ENCODE measurements at places on chromosomes 2 and 18.

- peak; percentile 55 for DNase-seq
Measured at GRCh38 chr2:136093583-136093982, 24.4 kb downstream of the CXCR4 start.

DNA sequence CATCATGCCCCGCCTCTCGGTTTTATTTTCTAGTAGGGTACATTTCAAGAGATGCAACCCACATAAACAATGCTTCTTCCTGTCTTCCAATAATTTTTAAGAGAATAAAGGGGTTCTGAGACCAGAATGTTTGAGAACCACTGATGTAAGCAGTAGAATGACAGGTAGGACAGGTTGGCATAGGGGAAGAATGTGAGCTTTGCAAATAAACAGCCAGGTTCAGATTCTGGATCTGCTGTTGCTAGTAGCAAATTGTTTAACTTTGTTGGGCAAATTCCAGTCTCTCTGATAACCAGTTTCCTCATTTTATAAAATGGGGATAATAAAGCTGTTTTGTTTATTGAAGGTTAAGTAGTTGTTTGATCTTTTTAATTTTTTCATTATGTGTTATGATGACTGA is 32.8 kb downstream of the SOCS6 start:
- DNase-seq: no peak

GRCh38 chr2:105294046-105294445 is 35.5 kb downstream of the TGFBRAP1 start:
- no peak for DNase-seq

DNA sequence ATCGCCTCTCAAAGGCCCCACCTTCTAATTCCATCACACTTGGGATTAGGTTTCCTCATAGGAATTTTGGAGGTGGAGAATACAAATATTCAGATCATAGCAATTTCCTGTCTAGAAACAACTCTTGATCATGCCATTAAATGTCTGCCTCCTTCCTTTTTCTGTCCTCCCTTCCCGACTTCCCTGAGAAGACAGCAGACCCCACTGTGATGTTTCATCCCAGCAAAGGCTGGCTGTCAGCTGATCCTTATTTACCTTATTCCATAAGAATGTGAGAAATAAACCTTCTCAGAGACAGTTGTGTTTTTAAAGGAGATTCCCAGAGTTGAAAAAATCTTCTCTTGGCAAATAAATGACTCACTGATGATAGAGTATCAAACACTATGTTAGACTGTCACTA is 133.9 kb downstream of the TDRD15 start:
- no peak for DNase-seq

DNA sequence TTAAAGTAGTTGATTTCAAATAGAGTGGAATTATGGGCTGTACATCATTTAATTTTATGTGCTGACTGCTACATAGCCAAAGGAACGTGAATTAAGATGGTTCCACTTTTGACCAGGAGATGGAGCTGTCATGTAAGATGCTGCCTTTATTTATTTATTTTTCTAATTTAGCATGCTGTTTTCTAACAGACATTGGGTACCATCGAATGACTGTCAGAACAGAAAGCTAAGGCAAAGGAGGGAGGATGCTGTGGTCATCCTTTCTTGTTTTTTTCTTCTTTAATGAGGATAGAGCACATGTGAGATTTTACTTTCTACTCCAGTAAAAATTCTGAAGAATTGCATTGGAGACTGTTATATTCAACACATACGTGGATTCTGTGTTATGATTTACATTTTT is at the start of gene SCN2A:
TSS of gene SCN2A (plus strand) at position 185 of the 400 bp plus-strand sequence. CDS start 56,410 bp downstream, outside the sequence.
- peak; percentile 48 for DNase-seq

DNA sequence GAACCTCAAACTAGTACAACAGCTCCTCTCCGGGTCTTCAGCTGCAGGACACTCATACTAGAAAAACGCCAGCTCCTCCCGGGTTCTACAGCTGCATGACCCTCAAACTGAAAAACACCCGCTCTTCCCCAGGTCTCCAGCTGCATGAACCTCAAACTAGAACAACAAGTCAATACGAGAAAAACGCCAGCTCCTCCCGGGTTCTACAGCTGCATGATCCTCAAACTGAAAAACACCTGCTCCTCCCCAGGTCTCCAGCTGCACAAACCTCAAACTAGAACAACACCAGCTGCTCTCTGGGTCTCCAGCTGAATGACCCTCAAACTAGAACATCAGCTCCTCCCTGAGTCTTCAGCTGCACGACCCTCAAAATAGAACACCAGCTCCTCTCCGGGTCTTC is 315.0 kb upstream of the TFPI start:
- DNase-seq: no peak

DNA sequence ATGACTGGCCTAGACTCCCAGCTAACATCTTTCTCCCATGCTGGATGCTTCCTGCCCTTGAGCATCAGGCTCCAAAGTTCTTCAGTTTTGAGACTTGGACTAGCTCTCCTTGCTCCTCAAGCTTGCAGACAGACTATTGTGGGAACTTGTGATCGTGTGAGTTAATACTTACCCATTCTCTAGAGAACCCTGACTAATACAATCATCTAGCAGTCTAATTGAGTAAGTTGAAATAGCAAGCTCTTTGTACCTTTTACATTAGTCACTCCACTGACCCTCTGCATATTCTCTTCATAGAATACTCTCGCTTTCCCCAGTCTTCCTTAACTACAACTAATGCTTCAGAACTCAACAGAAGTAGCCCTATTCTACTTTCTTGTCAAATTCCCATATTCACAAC is 434.6 kb upstream of the NXPH2 start:
- no peak for DNase-seq

GRCh38 chr18:73296686-73297085 is 428.9 kb upstream of the NETO1 start:
- peak; percentile 71 for DNase-seq

All from COR-L47 (cell line).